ENCODE measurements at places on chromosomes 1 and 21.

GRCh38 chr1:33294071-33295010 is 26.6 kb downstream of the A3GALT2 start:
- no peak for DNase-seq

GRCh38 chr1:234303231-234303630 is 70.0 kb upstream of the COA6 start:
- no peak for DNase-seq

DNA sequence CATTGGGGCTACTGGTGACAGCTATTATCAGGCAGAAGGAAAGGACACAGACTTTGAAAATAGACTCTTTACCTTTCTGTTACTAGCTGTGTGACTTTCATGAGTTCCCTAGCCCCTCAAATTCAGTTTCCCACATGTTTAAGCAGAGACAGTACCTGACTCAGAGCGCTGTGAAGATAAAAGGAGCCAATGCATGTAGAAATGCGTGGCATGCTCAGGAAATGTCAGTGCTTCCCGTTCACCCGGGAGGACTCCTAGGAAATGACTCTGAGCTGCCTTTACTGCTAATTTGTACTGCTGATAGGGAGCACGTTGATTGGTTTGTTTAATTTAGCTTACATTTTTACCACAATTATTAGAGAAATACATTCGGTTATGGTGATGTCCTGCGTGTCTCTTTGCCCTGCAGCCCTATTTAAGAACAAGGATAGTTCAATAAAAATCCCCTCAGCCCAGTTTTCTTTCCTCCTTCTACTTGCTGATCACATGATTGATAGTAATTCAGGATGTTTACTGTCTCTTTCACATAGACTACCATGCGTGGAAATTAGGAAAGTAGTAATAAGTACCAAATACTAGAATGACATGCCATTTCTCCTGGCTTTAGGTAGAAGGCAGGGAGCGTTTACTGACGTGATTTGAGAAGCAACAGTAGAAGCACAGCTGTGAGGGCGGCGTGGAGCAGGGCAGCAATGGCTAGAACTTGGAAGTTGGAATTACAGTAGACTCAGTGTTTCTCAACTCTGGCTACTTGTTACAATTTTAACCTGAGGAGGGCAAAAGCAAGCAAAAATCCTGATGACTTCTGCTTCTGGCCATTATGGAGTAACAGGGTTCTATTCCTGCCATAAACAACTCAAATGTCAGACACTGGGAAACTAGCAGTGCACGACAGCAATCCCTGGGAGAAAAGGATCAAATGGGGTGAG is 15.9 kb downstream of the PDIK1L start:
- no peak for DNase-seq

DNA sequence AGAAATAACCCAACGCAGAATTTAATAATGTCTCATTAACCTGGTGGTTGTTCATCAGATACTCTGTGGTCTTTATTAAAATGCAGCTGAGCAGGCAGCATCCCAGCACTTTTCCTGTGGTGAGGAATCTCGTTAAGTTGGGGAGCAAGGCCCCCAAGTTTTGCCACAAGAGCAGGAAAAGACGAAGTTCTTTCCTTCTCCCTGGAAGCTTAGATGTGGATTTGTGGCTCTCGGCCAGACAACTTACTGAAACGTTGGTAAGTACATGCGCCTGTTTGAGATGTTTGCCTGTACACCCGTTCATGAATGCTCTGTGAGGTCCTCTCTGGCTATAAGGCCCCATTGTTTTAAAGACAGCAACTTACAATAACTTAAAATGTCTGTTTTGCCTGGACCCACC is 34.3 kb upstream of the PDE9A start:
- DNase-seq, result no peak

- DNase-seq, result no peak
Measured at GRCh38 chr1:219666242-219666641, 53.3 kb upstream of the ZC3H11B start.

DNA sequence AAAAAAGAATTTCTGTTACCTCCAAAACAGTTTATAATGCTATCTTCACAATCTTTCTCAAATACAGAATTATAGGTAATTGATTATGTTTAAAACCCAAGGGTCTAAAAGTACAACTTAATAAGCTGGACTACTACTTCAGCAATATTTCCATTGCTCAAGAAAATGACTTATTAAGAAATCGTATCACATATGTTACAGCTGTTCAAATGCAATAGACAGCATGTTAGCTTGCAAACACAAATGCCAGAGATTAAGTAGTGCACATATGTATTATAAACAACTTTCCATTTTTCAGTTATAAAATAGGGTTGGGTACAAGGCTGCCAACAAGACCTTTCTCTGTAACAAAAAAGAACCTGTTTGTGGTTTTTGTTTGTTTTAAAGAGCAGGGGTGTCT is 211.0 kb upstream of the DMRTA2 start:
- no peak for DNase-seq

GRCh38 chr1:44604157-44604955 is 69.9 kb downstream of the TMEM53 start:
- DNase-seq, result no peak

GRCh38 chr1:58402444-58402843 is 144.1 kb downstream of the OMA1 start:
- DNase-seq, result no peak

- no peak for DNase-seq
Measured at GRCh38 chr1:246300626-246301549, 206.2 kb downstream of the SMYD3 start.

- DNase-seq, result no peak
Measured at GRCh38 chr1:88111816-88112215, 572.3 kb upstream of the PKN2 start.

GRCh38 chr1:19342894-19343616 is 30.9 kb downstream of the SLC66A1 start:
- no peak for DNase-seq

DNA sequence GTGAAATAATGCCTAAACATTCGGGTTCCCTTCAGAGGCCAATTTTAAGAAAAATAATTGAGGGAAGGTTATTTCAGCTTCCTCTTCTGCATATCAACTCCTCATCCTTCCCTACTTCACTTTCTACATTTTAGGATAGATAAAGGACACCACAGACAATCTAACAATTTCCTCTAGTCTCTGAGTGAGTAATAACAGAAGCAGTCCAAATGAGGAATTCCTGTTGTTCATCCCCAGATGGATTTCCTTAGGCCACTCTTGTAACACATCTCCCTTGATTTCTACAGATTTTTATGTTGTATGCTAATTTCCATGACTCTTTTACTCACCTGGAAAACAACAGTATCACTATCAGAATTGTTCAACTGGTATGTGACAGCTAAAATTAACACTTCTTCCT is 87.7 kb upstream of the LYPLAL1 start:
- DNase-seq, result no peak

- no peak for DNase-seq
Measured at GRCh38 chr1:51715369-51715768, 98.5 kb downstream of the OSBPL9 start.

DNA sequence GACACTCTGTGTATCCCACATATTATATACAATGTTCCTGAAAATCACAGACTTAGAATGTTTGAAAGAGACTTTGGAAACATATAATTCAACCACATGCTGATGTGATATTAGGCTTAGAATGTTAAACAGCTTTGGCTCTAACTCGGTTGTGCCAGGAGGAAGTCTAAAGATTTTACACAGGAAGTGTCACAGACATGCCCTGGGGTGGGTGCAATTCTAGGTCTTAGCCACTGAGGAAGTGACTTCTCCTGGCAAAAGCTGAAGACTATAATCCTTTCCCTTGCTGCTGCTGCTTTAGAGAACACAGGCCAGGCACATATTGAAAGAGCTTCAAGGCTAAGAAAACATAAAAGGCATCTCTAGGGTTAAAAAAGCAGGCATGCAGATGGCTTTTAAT is 51.0 kb downstream of the RPL5 start:
- DNase-seq, result no peak

- no peak for DNase-seq
Measured at GRCh38 chr1:58460469-58460868, 86.1 kb downstream of the OMA1 start.

- DNase-seq, result no peak
Measured at GRCh38 chr21:31870472-31871193, 2.2 kb upstream of the HUNK start.

DNA sequence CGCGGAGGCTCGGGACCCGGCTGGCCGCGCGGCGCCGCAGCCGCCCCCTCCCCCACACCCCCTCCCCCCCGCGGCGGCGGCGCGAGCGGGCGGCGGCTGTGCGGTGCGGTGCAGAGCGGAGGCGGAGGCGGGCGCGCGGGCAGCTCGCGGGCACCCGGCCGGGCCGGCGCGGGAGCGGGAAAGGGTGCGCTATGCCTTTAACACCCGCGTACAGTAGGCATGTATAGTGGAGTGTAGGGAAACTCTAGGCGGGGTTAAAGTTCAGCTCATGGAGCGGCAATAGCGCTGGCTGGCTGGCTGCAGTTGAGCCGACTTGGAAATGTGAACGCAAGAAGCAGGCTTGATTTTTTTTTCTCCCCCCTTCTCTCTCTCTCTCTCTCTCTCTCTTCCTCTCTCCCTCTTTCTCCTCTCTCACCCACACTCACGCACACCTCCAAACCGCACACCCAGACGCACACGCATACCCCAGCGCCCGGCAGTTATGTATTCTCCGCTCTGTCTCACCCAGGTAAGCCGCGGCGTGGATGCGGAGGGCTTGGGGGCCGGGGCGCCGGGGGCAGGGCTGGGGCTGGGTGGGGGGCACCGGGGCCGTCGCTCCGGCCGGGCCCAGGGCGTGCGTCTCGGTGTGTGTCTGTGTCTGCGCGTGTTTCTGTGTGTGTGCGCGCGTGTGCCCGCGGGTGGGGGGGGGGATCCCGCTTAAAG is at the start of gene NFIA:
Gene NFIA, plus strand, starts transcription at position 251 of the 702 bp plus-strand sequence.
- no peak for DNase-seq

- no peak for DNase-seq
Measured at GRCh38 chr1:179823693-179824092, 53.9 kb downstream of the TOR1AIP2 start.

- no peak for DNase-seq
Measured at GRCh38 chr1:83087851-83088250, 911.1 kb downstream of the TTLL7 start.

DNA sequence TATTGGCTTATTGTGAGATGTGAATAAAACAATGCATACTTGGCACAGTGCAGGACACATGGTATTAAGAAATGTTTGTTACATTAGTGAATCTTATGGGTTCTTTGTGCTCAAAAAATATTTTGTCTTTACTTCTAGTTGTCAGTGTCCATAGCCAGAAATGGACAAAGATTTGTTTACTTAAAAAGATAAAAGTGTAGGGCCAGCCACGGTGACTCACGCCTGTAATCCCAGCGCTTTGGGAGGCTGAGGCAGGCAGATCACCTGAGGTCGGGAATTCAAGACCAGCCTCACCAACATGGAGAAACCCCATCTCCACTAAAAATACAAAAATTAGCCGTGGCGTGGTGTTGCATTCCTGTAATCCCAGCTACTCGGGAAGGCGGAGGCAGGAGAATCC is 654.6 kb upstream of the NEGR1 start:
- DNase-seq, result no peak

GRCh38 chr1:201570181-201570885 is 31.4 kb downstream of the NAV1 start:
- DNase-seq, result no peak

DNA sequence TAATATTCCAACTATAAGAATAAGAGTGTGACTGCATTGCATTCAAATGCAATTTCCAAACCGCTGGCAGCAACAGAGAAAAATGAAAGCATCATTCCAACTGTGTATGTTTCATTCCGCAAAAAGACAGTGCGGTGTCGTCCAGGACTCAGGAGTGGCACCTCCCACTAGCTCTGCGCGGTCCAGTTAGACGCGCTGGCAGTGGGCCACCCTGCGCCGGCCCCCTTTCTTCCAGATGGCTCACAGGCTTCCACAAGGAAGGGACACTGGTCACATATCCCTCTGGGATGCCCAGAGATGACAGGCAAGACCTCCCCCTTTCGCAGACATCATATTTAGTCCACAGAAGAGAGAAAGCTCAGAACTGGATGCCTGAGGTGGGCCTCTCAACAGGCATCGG is 11.9 kb downstream of the WRAP73 start:
- DNase-seq, result no peak

- no peak for DNase-seq
Measured at GRCh38 chr1:1677718-1678580, 14.6 kb downstream of the SLC35E2B start.

- no peak for DNase-seq
Measured at GRCh38 chr1:2088458-2088857, 38.2 kb downstream of the PRKCZ start.

DNA sequence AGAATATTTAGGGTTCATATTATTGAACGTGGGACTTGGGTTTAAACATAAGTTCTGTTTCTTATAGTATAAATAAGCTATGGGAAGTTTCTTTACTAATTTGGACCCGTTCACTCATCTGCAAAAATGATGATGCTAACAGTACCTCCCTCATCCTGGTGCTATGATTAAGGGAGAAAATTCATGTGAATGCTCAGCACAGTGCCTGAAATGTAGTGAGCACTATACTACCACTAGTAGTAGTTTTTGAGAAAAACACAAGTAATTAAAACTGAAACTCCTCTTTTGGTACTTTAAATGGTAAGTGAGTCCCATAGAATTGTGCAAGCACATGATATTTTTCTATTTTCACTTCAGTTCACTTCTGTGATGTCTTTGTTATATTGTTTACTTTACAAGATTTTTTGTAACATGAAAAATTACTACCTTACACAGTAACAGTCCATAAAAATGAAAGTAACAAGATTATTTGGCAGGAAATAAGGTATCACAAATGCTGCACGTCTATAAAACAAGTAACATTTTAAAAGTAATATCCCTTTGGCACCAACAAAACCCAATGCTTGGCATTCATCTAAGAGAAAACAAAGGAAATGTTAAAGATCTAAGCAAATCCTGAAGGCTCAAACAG is 11.3 kb upstream of the PTPRC start:
- no peak for DNase-seq

- DNase-seq, result no peak
Measured at GRCh38 chr1:84789014-84789413, 98.8 kb upstream of the SSX2IP start.

DNA sequence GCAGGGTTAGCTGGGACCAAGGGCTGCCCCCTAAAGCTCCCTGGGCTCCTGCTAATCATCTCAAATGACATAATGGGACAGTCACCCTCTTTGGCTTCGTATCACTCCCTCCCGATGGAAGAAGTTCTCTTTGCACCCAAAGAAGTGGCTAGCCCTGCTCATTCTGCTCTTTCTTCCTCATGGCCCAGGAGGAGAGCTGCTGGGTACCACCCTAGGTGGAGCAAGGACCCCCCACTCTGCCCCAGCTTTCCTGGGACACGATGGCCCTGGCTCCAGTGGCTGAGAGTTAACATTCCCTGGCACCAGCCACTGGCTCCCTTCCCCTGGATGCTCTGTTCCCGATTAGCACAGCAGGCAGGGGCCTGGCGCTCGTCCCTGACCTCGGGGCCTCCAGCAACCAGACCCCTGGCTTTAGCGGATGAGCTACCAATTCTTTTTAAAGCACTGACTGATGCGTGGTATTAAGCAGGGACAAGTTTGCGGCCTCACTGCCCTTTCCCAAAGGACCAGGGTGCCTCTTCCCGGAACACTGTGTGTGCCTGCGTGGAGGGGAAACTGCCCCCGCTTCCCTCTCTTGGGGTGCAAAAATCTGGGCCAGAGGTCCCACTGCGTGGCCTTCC is 1.2 kb downstream of the MYOM3 start:
- DNase-seq, result no peak

Data from NCI-H187 (cell line).